ENCODE measurements at places on chromosomes 4 and X.
A peak's percentile ranks its signal among the peaks of the same experiment; 100 is the strongest.

DNA sequence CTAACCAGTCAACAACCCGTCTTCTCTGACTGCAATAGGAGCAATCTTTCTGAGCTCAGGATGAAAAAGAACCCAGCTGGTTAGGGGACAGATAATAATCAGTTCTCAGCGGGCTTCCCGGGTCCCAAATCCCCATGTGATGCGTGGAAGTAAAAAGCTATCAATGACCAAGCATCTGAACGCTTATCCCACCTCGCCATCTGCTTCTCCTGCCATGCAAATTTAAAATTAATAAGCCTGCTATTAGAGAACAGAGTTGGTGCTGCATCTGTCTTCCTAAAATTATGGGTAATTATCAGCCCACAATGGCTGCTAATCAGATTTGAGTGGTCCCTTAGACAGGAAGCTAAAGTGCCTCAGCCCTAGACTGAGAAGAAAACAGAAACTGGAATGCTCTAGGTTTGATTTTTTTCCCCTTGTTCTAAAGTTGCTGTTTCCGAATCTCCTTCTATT lies 37.5 kb downstream of the AFAP1 start:
- no peak for DNase-seq

- DNase-seq: peak; percentile 77
Observed at GRCh38 chrX:74514384-74514783, 93.1 kb downstream of the SLC16A2 start.

DNA sequence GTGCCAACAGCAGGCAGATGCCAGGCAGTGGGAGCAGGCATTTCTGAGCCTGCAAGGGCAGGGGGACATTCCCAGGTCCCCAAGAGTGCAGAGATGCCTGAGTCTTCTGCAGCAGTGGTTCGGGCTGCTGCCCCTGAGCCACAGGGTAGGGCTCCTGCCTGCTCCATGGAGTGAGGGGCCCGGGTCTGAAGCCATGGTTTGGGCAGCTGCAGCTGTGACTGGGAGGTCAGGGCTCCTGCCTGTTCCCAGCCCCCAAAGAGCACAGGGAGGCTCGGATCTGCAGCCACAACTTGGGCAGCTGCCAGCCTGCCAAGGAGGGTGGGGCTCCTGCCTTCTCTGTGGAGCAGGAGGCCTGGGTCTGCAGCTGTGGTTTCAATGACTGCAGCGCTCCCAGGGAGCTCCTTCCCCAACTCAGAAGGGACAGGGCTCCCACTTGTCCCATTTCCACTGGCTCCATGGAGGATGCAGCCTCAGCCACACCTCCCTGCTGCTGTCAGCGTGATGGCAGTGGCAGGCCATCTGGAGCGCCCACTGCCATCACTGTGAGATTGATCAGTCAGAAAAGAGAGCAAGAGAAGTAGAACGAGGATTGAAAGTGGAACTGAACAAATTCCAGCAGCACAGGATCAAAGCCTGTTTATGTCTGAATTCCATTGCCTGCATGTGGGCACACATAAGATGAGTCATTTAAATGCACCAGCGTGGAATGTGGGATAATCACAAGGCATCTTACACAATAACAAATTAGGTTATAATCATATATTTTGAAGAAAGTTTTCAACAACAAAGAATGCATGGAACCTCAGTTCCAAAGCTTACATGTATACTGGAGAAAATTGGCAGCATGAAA lies 93.1 kb upstream of the CXorf51A start:
- DNase-seq: no peak

- DNase-seq: no peak
Observed at GRCh38 chr4:140861359-140862176, 105.4 kb upstream of the TBC1D9 start.

DNA sequence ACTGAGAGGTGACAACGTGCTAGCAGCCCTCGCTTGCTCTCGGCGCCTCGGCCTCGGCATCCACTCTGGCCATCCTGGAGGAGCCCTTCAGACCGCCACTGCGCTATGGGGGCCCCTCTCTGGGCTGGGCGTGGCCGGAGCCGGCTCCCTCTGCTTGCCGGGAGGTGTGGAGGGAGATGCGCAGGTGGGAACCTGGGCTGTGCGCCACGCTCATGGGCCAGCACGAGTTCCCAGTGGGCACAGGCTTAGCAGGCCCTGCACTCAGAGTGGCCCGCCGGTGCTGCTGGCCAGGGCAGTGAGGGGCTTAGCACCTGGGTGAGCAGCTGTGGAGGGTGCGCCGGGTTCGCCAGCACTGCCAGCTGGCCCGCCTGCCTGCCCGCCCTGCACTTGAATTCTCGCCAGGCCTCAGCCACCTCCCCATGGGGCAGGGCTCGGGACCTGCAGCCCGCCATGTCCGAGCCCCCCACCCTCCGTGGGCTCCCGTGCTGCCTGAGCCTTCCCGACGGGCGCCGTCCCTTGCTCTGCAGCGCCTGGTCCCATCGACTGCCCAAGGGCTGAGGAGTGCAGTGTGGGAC lies 148.0 kb downstream of the RAPGEF2 start:
- no peak for DNase-seq

- DNase-seq: no peak
Observed at GRCh38 chr4:124151031-124151430, 561.5 kb downstream of the ANKRD50 start.

- DNase-seq: no peak
Observed at GRCh38 chr4:548976-549375, 27.1 kb downstream of the TMEM271 start.

DNA sequence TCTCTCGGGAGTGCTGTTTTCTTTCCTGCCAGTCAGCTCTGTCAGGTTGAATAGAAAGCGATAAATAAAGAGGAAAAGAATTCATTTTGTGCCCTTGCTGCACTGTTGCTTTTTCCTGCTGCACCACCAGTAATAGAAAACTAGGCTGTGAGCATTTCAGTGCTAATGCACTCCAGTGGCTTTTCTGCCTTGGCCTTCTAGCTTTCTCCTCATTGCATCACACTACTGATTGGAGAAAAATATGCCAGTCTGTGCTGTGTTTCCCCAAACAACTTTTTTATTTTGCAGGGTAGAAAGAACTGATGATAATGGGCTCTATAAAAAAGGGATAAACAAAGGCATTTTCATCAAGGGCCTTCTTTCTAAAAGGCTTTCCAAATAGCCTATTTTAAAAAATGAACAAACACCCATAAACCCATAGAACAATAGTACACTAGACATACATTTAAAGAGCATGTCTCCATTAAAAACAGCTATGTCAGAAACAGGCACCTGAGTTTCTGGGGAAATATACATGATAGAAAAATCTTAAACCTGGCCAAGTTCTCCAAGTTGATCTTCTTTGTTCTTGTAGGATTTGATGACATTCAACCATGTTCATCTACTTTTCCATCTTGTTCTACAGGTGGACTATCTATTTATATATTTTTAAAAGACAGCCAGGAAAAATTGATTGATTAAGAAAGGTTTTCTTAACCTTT lies 86.3 kb downstream of the GPRIN3 start:
- no peak for DNase-seq

- DNase-seq: no peak
Observed at GRCh38 chr4:150750824-150751223, 168.9 kb downstream of the MAB21L2 start.

DNA sequence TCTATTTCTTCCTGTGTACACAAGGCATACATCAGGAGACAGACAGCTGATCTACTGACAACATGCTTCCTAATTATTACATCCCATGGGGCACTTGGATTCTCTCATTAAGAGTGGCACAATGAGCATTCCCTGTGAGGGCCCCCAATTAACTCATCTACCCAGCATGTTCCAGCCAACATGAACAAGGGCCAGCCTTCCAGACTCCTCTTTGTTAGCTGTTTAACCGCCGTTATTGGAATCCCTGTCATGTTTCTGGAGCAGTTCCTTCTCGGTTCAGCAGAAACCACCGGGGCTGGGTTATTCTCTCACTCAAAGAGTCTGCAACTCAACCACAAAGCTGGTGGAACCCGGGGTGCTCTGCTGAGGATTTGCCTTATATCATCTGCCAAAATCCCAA lies 9.9 kb upstream of the GPM6B start:
- DNase-seq: no peak

DNA sequence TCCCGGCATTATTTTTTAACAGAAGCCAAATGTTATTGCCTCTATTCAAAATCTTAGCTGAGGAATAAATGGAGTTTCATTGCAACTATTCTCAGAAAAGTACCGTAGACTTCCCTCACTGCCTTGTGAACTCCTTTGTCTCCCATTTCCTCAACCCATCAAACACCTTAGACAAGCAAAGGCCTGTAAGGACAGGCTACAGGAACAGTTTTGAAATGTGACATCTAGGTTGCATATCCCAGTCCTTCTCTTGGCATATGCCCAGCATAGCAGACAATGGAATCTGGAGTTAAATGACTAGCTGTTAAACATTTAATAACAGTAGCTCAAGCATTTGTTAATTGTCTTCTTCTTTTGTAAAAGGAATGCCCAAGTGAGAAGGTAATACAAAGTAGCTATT lies 1371.7 kb downstream of the STIM2 start:
- DNase-seq: no peak

DNA sequence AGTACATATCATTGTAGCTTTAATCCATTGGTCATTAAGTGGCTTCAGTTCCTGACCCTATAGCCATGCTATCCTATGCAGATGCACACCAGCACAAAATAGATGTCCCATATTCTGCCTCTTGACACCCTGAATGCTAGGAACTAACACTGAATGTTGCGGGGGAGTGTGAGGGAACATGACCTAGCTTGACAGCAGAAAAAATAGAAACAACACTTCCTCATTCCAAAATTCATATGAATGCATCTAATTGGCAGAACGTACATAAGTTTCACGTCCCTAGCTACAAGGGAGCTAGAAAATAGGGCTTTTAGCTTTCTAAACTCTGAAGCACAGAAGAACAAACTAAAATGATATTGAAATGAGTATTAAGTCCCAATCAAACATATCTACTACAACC lies 14.4 kb upstream of the DCAF8L1 start:
- no peak for DNase-seq

- DNase-seq: no peak
Observed at GRCh38 chr4:120839334-120839973, 83.1 kb downstream of the PRDM5 start.

DNA sequence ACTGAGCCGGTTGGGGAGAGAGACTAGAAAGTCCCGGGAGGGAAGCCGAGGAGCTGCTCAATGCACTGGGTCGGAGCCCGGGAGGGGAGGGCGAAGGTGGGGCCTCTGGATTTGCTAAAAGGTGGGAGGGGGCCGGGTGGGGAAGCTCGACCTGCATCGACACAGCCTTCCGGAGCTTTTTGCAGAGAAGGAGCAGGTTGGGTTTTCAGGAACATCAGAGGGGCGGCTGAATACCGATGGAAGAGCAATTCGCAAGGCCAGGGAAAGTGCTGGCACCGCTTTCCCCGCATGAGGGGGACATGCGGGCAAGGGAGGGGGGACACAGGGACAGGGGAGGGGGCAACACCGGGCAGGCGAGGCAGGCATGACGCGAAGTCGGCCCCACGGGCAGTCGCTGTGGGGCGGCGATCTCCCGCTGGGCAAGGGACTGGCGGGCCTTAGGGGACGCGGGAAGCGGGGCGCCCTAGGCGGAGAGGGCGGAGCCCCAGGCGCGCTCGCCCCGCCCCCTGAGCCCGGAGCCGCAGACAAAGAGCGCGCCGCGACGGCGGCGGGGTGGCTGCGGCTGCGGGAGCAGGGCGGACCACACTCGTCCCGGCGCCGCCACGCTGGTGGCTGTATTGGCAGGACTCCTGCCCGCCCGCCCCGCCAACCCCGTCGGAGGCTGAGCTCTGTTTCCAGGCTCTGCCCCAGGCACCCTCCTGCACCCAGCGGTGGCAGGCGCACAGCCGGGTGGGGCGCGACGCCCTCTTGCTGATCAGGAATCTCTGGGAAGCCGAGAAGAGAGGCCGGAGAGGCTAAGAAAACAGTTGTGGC lies 11.6 kb downstream of the PDZD4 start:
- DNase-seq: peak; percentile 34

- DNase-seq: no peak
Observed at GRCh38 chrX:29012867-29013266, 425.6 kb downstream of the IL1RAPL1 start.

GRCh38 chrX:25925946-25926345 lies 212.2 kb upstream of the MAGEB18 start:
- no peak for DNase-seq

GRCh38 chr4:146389561-146389960 lies 132.2 kb downstream of the SLC10A7 start:
- no peak for DNase-seq

GRCh38 chr4:73661646-73662119 lies 41.4 kb upstream of the RASSF6 start:
- no peak for DNase-seq

DNA sequence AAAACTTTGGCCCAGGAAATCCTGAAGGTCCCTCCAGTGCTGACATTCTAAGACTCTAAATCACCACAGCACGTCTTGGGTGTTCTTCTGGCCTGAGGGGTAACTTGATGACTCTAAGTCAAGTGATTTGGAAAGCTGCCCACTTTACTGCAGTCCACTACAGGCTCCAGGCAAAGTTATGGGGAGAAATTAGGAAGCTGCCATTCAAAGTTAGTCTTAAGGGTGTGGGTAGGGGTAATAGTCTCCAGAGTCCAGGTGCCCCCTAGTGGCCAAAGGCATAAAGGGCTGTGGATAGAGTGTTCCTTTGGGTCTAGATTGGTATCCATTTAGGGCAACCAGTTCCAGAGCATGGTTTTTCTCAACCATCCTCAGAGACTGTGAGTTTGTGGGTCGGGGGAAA lies 38.7 kb upstream of the SLC16A2 start:
- DNase-seq: peak; percentile 58
